Cerebellar nuclear complex (tissue), 1 donor: ENCODE measurements at places on chromosomes 5 and 9.
A peak's percentile ranks its signal among the peaks of the same experiment; 100 is the strongest.

DNA sequence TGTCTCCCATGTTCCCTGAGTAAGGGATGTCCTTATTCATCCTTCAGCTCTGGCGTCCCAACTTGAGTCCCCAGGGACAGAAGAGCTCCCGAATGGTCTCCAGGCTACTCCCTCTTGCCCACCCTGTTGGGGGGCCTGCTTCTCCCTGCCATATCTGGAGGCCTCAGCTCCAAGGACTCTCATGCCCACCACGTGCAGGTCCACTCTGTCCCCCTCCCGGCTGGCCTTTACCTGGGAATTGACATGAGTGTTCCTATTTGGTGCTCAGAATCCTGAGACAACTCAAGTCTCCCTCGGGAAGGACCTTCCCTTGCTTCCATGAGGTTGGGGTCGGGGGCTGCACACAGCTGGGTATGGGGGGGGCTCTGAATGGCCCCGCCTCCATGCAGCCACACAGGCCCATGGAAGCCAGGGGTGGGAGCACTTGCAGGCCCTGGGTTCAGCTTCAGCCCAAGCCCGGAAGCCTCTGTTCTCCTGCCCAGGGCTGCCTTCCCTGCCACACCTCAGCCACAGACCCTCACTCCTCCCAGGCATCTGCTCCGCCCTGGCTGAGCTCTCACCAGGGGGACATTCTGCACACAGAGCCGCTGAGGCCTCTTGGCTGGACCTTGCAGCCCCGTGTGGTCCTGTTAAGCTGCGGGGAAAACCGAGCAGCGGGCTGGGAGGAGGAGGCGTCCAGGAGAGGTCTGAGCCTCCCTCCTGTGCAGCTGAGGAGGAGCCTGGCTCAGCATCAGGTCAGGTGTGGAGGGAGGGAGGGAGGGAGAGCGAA, 121.9 kb downstream of the PHF2 start:
- no peak for DNase-seq

- DNase-seq = no peak
These were observed 45.9 kb downstream of the LARP1 start for GRCh38 chr5:154801083-154801482.

DNA sequence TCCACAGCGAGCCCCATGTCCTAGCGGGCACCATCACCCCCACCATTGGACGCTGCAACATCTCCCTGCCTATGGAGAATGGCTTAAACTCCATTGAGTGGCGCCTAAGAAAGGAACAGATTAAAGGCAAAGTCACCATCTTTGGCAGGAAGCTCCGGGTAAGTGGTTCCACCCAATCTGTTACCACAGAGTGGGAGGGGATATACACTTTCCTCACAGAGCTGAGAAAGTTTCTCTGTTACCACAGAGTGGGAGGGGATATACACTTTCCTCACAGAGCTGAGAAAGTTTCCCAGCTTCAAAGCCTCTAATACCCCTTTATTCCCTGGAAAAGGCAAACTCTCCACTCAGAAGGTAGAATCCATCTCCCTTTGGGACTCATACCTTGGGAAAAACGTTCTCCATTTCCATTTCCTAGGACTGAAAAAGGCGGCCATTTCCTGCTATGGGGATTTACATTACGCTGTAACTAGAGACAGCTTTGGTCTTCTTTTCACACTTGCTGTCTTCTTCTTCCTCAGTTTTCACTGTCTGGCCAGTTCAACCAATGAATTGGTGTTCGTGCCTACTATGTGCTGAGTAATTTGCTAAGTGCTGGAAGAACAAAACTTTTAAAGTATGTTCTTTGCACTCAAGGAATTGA, 63.4 kb upstream of the WWC1 start:
- DNase-seq = no peak

GRCh38 chr5:140642718-140643117, 3.5 kb downstream of the TMCO6 start:
- no peak for DNase-seq

DNA sequence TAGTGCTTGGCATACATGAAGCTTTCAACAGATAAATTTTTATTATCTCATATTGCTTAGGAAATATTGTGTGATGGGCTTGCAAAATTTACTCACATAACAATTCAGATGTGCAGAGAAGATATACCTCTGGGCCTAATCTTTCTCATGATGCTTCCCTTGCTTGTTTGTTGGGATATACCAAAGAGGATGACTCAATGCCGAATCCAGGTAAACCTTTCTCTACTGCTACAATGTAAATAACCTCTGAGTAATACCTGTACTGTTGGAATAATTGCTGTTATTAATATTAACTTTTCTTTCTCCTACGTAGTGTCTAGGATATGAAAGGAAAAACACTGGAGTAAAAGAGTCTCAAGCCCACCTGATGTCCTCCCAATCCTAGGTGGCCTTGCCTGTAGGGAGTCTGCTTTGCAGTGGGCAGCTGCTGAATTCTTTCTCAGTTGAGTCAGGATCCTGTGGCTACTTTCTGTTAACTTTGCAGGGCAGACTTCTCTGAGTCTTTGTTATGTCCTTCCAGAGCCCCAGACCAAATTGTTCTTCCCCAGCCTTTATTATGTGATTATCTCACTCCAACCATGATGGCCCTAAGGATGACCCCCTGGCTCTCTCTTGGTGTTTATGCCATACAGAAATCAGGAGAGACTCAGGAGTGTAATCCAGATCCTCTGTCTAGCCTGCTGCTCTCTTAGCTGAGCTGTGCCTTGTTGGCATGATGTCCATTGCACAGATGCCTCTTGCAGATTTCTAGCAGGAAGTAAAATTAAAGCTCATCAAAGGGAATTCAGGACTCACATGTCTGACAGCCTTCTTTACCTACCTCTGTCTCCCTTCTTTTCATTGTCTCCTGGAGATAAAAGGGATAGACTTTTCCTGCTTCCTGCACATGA, 208.1 kb downstream of the SNX18 start:
- DNase-seq = peak; percentile 13

GRCh38 chr5:2549900-2550299, 201.6 kb downstream of the IRX2 start:
- no peak for DNase-seq

GRCh38 chr9:90659650-90660364, 17.2 kb upstream of the DIRAS2 start:
- no peak for DNase-seq

GRCh38 chr9:133341369-133342068, 5.5 kb upstream of the SURF6 start:
- no peak for DNase-seq

- no peak for DNase-seq
These were observed 33.8 kb downstream of the MACROH2A1 start for GRCh38 chr5:135365281-135365680.

DNA sequence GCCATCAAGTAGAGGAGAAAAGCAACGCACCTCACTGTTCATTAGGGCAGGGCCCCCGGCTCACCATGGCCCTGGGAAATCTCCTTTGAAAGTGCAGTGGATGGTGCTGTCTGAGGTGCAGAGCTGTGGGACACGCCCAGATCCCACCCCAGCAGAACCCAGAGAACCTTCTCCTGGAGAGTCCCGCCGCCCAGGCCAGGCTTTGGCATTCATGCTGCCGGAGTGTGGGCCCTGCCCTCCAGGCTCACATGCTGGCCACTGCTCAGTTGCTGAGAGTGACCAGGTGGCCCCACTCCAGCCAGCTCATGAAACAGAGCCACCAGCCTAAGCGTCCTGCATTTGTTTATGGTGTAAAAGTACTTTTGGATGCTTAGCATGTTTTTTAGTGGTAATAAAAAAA, 23.8 kb upstream of the LRRC14B start:
- no peak for DNase-seq

DNA sequence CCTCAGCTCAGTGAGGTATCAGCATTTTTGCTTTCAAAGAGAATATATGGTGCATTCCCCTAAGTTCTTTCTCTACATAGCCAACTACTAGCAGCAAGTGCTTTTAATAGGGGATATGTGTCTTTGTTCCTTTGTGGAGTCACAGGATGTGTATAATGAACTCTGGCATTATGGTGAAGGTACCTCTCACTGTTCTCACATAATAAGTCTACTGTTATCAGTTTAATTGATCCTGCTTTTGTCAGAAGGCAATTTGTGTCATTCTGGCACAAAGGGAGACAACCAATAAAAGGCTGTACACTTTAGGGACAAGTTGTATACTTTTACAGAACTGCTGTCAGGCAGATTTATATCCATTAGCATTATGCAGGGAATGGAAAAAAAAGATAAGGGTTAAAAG, 531.4 kb upstream of the RIOK2 start:
- DNase-seq = no peak

GRCh38 chr5:128100860-128101557, 17.4 kb downstream of the SLC12A2 start:
- DNase-seq = no peak

DNA sequence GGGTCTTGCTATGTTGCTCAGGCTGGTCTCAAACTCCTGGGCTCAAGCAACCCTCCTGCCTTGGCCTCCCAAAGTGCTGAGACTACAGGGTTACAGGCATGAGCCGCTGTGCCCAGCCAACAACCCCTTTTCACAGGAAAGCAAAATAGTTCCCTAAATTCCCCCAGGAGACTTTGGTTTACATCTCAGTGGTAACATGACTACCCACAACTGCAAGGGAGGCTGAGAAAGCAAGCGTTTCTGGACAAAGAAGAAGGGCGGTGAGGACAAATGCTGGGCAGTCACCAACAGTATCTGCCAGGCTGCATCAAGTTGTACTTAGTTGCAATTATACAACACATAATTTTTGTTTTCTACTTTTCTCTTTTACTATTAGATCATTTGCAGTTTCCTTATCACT, 7.4 kb upstream of the ADGRD2 start:
- DNase-seq = no peak

- no peak for DNase-seq
These were observed 147.4 kb upstream of the RPS23 start for GRCh38 chr5:82425591-82425990.

DNA sequence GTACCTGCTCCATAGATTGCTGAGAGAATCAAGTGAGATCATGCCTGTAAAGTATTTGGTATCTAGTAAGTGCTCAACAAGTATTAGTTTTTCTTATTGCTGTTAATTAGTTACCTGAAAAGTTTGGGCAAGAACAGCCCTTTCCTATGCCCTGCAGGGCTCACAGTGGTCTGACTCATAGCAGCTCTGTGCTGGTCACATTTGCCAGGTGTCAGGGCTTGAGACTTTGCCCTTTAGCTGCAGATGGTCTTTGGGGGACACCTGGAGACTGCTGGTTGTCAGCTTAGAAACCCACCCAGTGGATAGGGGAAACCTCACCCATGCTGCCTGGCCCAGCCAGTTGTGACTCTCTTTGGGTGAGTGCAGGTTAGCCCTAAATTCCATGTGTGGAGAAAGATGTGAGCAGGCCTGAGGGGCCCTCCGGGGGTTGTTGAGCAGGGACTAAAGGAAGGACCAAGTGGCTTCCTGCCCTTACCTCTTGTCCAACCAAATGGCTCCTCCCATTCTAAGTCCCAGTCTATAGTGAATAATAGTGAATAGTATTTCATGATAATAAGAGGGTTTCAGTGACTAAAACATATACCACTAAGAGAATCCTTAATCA, 9.0 kb downstream of the COL27A1 start:
- DNase-seq = no peak

DNA sequence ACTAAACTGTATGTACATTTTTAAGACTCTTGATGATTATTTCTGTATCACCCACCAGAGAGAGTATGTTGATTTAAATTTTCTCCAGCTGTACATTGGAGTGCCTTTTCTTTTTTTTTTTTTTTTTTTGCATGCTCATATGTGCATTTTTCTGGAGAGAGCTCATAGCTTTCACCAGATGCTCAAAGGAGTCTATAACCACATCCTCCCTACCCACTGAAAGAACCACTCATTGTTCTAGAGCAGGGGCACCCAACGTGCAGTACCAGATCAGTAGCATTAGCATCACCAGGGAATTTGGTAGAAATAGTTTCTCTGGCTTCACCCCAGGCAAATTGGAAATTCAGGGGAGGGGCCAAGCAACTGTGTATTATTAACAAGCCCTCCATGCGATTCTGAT, 53.9 kb upstream of the TMEM171 start:
- DNase-seq = no peak

- DNase-seq = no peak
These were observed 162.6 kb upstream of the ADAMTS16 start for GRCh38 chr5:4977416-4978110.

DNA sequence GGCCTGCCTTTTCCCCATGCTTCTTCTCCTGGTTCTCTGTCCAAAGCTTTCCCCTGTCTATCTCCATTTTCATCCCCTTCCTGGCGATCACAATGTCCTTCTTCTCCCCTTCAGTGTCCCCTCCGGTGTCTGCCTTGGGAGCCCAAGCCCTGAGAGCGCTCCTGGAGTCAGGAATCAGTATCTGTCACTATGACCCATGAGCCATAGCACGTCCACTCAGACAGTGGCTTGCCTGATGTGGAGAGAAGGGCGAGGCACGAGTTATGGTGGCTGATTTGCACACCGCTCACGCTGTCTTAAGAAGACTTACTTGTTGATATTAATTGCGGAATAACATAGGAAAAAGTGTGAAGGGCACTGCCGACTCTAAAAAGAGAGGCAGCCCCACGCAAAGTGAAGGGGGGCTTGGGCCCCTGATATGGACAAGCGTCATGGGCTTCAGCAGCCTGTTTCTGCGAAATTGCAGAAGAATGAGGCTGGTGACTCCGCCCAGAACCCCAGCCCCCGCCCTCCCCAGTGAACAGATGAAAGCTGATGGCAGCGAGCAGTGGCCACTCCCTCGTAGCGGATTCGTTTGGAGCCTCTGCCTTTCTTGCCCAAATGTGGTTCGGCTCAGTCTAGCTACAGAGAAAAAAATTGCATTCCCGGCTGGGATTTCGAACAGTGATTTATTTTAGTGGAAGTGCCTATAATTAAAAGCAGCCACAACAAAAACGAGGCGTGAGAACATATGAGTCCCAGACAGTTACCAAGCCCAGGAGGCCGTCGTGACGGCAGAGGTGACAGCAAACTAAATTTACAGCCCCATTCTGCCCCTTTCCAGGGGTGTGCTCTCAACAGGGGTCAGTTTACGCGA, 149.8 kb downstream of the ICE1 start:
- DNase-seq = no peak

DNA sequence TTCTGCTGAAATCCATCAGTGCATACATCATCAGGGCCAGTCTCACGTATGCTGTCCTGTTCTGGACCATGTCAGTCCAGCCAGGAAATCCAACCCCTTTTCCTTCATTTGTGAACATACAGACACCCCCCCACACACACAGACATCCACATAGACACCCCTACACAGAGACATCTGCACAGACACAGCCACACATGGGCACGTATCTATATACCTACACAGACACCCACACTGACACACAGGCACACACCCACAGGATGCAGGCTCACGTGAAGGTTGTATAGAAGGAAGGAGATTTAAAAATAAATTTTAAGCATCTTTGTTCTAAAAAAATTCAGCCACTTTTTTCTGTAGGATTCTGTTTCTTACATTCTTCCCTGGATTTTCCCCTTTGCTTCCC, 325.6 kb downstream of the SLIT3 start:
- DNase-seq = no peak

DNA sequence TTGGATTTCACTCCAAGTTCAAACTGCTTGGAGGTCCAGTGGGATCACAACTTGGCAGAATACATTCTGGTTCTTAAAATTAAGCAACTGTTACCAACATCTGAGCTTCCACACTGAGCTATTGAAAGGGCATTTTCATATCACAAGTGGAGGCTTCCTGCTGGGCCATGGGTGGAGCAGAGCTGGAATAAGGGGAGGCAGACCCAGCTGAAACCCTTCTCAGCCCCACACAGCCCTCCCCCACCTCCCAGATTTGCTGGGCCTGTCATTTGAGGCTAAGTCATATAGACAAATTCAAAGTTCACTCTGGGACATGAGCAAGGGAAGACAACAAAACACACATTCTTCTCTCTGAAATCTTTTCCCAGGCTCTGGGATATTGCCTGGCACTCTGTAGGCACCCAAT, 79.9 kb downstream of the ACTL7B start:
- DNase-seq = no peak
